ENCODE measurements at places on chromosomes 4 and X.

GRCh38 chr4:145935253-145936141 lies 3.1 kb downstream of the ZNF827 start:
- no peak for DNase-seq

- no peak for DNase-seq
These were observed 23.9 kb downstream of the PDE6B start for GRCh38 chr4:649293-649625.

GRCh38 chr4:120616041-120616440 lies 306.5 kb downstream of the PRDM5 start:
- no peak for DNase-seq

GRCh38 chr4:174394915-174395314 lies 111.2 kb downstream of the CEP44 start:
- no peak for DNase-seq

DNA sequence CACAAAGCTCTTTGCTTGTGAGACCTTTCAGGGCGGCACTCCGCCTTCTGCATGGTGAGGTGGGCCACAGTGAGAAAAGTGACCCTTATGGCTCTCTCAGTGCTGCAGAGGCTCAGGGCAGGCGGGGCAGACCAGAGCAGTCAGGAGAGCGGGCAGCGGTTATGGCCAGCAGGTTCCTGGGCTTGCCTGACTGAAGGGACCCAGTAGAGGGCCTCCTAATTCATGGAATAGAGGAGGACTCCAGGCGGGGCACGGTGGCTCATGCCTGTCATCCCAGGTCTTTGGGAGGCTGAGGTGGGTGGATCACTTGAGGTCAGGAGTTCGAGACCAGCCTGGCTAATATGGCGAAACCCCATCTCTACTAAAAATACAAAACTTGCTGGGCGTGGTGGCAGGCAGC lies 91.4 kb downstream of the CLNK start:
- no peak for DNase-seq

GRCh38 chr4:94642561-94642866 lies 115.2 kb upstream of the BMPR1B start:
- no peak for DNase-seq

- DNase-seq = no peak
These were observed 112.9 kb downstream of the AMMECR1 start for GRCh38 chrX:110204986-110205385.

GRCh38 chrX:131987252-131987651 lies 35.9 kb upstream of the STK26 start:
- peak; percentile 6 for DNase-seq

DNA sequence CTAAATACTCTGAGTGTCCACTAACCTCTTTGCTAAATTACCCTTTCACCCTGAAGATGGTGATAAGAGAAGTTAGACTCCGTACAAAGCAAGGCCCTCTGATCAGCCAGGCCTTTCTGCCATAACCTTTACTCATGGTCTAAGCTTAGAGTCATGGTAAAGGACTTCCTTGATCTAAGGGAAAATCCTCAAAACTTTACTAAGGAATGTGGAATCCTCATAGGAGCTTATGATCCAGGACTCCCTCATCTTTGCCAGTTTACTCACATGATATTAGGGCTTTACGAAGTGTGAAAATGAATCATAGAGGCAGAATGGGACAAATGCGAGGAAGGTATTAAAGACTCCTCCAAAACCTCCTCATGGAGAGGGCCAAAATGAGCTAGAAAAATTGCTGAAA lies 7.9 kb upstream of the FAM13A start:
- DNase-seq = no peak

GRCh38 chrX:47743504-47743903 lies 84.5 kb upstream of the UXT start:
- no peak for DNase-seq

DNA sequence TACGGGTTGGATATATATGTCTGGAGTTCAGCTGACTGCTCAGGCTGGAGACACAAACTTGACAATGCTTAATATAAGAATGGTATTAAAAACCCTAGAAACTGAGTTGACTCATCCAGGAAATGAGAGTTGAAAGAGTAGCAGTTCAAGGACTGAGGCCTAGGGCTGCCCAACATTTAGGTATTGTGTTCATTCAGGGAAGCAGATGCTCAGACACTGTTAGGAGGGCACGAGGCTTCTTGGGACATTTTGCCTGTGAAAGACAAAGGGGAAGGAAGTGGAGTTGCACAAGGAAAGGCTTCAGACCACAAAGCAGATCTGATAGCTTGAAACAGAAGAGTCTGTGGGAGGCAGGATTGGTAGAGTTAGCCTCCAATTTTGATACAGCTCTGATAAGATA lies 52.0 kb upstream of the HS3ST1 start:
- no peak for DNase-seq

DNA sequence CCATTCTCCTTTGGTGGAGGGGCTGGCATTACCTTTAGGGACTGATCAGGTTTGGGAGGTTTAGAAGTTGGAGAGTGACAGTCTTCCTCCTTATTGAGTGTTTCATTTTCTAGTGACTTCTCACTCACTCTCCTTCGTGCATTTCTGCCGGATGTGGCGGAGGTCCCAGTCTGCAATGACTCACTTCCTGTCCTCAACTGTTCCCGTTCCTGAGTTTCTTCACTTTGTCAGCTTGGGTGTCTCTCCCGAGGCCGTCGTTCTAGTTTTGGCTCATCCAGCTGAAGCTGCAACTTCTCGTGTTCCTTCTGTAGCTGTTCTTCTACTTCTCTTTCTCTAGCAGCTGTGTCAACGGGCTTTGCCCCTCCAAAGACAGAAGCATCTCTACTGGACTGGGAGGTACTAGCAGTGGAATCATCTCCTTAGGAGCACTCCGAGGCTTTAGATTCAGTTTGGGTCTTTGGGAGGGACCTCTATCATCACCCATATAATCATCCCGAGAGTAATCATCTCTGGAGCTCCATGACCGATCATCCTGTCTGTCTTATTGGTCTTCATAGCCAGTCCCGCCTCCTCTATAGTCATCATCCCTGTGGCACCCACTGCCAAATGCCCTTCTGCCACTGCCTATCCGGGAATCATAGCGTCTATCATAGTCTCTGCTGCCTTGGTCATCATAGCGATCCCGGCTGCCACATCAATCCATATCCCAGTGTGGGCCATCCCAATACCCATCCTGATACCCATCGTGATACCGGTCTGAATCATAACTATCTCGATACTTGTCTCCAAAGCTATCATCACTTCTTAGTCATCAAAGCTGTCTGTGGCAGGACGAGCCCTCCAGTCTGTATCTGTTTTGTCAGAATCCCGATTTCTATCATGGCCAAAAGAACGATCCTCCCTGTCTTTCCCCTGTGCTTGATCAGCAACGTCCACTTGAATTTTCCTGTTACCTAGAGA lies 35.3 kb upstream of the VSIG4 start:
- no peak for DNase-seq

GRCh38 chrX:13697455-13697854 lies 8.5 kb downstream of the RAB9A start:
- no peak for DNase-seq

DNA sequence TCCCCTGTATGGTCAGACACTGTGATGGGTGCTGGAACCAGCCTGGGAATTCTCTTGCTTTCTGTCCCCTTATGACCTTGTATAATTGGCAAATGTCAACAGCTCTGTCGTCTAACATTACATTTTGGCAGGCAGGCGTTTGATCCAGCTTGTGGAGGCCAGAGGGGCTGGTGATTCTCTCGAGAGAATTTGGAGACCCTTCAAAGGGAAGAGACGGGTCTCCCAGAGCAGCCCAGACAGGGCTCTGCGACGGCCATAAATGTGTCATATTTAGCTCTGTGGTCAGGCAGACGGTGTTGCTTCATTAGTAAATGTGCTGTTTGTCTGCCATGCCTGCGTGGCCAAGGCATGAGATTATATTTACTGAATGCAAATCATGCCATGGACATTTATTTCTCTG lies 68.7 kb downstream of the SORCS2 start:
- DNase-seq = no peak

DNA sequence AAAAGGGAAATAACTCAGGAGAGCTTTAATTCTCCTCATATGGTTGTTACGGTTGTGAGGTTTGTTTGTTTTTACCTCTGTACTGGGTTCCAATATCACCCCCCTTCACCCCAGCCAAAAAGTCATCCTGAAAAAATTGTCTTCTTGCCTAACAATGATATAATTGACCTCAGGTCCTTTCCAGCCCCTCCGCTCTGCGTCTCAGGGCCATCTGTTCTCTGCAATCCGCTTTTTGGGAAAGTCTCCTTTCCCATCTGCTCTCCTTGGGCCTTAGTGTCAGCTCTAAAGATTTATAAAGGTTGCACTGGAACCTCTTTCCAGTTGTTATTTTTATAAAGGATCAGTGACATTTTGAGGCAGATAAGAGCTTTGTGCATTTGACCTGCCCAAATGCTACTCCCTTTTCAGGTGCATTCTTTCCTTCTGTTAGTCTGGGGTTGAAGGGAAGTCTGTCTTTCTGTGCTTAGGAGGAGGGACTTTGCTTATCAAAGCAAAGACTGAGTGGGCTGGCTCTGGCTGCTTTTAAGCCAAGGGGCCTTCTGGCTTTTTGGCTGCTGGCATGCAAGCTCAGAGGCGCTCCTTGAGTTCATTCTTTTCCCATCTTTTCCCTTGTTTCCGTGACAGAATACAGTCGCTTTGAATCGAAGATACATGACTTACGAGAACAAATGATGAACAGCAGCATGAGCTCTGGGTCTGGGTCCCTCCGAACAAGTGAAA lies 34.1 kb downstream of the DLG3 start:
- DNase-seq = no peak

DNA sequence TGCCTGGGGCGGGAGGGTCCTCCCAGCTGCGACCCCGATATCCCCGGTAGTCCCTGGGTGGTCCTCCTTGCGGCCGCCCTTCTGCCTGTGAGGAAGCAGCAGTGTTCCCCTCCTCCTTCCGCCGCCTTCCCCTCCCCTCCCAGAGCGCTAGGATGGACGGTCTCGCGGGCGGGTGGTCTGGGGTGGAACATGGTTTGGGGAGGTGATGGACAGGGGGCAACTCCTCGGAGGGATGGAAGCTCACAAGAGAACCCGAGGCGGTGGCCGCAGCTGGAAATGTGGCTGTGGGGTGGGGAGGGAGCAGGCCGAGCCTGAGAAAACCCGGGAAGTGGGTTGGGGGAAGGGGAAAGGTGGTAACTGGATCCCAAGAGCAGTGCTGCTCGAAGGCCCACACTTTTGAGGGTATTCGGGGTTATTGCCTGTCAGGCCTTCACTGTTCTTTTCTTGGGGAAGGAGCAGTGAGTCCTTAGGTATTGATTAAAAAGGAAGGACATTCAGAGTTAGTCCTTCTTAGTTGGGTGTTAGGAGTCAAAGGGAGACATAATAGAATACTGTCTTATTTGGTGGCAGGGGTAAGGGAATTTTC lies 581 bp downstream of the UBE2K start:
- peak; percentile 27 for DNase-seq

- DNase-seq = no peak
These were observed 2252.9 kb upstream of the AGA start for GRCh38 chr4:179695175-179695574.

DNA sequence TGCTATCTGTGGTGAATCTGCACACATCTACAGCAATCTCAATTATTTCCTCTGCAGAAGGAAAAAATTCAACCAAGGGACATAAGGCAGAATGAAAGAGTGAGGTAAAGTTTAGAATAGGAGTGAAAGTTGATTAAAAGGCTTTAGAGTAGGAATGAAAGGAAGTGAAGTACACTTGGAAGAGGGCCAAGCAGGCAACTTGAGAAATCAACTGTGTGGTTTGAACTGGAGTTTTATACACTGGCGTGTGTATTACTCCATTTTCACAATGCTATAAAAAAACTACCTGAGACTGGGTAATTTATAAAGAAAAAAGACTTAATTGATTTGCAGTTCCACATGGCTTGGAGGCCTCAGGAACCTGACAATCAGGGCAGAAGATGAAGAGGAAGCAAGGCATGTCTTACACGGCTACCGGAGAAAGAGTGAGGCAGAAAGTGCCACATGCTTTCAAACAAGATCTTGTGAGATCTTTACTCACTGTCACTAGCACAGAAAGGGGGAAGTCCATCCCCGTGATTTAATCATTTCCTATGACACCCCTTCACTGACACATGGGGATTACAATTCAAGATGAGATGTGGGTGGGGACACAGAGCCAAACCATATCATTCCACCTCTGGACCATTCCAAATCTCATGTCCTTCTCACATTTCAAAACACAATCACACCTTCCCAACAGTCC lies 234.8 kb downstream of the IL15 start:
- DNase-seq = no peak
